Suprapubic skin (tissue), 4 donors: ENCODE measurements at places on chromosomes 2 and 18. TPM values are rescaled to one million over a fixed set of nuclear protein-coding genes. Genes with fewer than 3 reads are reported as not detected.

GRCh38 chr2:164009756-164010337 lies 274.0 kb upstream of the FIGN start:
- no peak for DNase-seq
- H3K36me3 ChIP-seq, result no peaks in the 10 kb centered on the region
- H3K27ac ChIP-seq, result no peak overlapping the region
- no peak overlapping the region for H3K4me3 ChIP-seq
- no peaks in the 10 kb centered on the region for H3K27me3 ChIP-seq

DNA sequence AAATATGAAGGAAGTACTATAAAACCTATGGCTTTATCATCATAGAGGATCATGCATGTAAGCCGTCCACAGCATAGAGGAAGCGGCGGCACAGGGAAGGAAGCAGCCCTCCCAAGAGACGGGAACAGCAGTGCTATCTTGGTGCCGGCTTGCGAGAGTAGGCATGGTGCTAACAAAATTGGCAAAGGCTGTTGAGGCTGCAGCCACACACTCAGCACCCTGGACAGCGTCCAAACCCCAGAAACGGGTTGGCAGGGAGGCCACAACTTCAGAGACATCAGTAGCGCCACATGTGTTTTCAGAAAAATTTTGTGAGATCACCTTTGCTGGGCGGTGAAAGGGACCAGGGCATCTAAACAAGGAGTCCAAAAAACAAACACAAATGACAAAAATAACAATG lies 37.7 kb downstream of the NETO1 start:
- H3K4me3 ChIP-seq, result no peak overlapping the region
- H3K27ac ChIP-seq, result no peak overlapping the region
- no peaks in the 10 kb centered on the region for H3K27me3 ChIP-seq
- no peak for DNase-seq
- H3K4me1 ChIP-seq, result no peaks in the 10 kb centered on the region

DNA sequence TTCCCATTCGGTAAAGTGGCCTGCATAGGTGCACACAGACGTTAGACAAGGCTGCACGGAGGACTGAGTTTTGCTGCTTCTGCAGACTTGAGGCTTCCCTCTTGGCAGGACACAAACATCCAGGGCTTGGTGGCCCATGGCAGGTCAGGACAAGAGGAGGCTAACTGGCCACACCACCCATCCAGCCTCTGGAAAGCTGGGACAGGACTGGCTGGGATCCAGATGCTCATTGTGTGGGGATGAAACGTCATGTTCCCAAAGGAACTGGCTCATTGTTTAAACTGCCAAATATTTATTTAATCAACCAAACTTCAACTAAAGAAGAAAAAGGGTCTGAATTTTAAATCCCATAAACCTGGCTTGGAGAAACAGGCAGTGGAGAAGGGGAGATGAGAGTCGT lies 239.1 kb upstream of the EPAS1 start:
- no peak overlapping the region for H3K27ac ChIP-seq
- H3K36me3 ChIP-seq, result no peaks in the 10 kb centered on the region
- H3K4me1 ChIP-seq, result peaks cover 6% of the 10 kb centered on the region

GRCh38 chr2:179274749-179275148 lies 10.1 kb upstream of the SESTD1 start:
- no peaks in the 10 kb centered on the region for H3K27me3 ChIP-seq
- DNase-seq, result no peak
- no peak overlapping the region for H3K27ac ChIP-seq
- H3K4me1 ChIP-seq, result peaks cover 13% of the 10 kb centered on the region
- H3K4me3 ChIP-seq, result no peak overlapping the region

- no peak overlapping the region for H3K4me3 ChIP-seq
- no peaks in the 10 kb centered on the region for H3K36me3 ChIP-seq
- no peaks in the 10 kb centered on the region for H3K27me3 ChIP-seq
- peaks cover 8% of the 10 kb centered on the region for H3K4me1 ChIP-seq
- H3K27ac ChIP-seq, result no peak overlapping the region
These were observed 6.4 kb upstream of the PSD4 start for GRCh38 chr2:113167115-113167932.

UGT1A5 gene
- 1.5 TPM for total RNA-seq

CHMP3 gene
- 88.9 TPM for total RNA-seq

DNA sequence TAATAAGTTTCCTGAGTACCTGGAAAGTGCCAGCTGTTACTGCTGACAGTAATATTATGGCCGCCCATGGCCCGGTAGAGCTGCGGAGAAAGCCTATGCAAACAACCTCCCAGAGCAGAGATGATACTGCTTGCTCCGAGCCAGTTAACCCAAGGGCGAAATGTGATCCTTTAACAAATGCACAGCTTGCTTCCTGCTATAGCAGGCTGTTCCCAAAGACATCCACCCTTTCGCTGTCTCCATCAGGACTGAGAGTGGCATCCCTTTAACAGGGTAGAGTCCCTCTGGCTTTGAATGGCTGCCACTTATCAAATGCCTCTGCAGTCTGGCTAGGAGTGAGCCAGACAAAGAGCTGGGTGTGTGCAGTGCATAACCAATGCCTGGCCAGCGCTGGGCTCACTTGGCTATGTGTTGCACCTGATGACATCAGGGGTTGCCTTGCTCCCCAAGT lies 69.7 kb upstream of the DAPL1 start:
- no peaks in the 10 kb centered on the region for H3K36me3 ChIP-seq
- H3K27ac ChIP-seq, result peak overlapping the region; percentile 76
- no peak overlapping the region for H3K4me3 ChIP-seq

DNA sequence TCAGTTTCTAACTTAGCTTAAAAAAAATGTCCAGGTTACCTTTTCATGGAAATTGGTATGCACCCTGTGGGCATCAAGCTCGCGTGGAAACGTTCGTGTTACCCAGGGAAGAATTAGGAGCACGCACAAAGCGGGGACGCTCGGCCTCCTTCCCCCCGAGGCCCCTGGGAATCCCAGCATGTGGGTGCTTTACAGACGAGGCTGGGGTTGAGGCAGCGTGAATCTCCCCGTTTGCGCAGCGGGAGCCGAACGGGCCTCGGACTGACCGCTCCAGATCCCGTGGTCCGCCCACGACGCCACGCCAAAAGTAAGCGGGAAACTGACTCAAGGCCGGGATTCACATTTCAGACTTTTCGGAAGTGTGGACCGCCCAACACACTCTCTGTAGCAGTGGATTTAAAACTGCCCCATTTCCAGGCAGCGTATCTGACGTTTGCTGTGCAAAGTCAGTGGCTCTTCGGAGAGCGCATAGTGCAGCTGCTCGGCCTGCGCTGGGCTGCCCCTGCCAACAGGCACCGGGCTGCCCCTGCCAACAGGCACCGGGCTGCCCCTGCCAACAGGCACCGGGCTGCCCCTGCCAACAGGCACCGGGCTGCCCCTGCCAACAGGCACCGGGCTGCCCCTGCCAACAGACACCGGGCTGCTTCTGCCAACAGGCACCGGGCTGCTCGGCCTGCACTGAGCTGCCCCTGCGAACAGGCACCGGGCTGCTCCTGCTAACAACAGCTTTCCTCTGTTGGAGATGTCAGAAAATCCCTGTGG lies 49.7 kb downstream of the SH3YL1 start:
- peaks cover 27% of the 10 kb centered on the region for H3K27me3 ChIP-seq
- no peak for DNase-seq
- H3K4me1 ChIP-seq, result no peaks in the 10 kb centered on the region
- H3K4me3 ChIP-seq, result no peak overlapping the region

- no peak overlapping the region for H3K4me3 ChIP-seq
- peaks cover 6% of the 10 kb centered on the region for H3K4me1 ChIP-seq
- H3K27ac ChIP-seq, result no peak overlapping the region
- DNase-seq, result no peak
- H3K36me3 ChIP-seq, result no peaks in the 10 kb centered on the region
These were observed 72.7 kb upstream of the SPOPL start for GRCh38 chr2:138428710-138429440.

VWA3B gene
- total RNA-seq, result not detected

- no peak overlapping the region for H3K27ac ChIP-seq
- DNase-seq, result no peak
- H3K4me3 ChIP-seq, result peak overlapping the region; percentile 68
- peaks cover 26% of the 10 kb centered on the region for H3K27me3 ChIP-seq
These were observed 7.0 kb upstream of the TNS1 start for GRCh38 chr2:218009765-218010139.

- peak; percentile 80 for DNase-seq
- H3K36me3 ChIP-seq, result no peaks in the 10 kb centered on the region
- H3K27ac ChIP-seq, result peak overlapping the region; percentile 84
- H3K4me3 ChIP-seq, result peak overlapping the region; percentile 97
These were observed 2.0 kb downstream of the FMNL2 start for GRCh38 chr2:152336854-152337510.

EML4 gene
- total RNA-seq, result 45.0 TPM

GAREM1 gene
- 70.8 TPM for total RNA-seq

LRP2 gene
- total RNA-seq, result 0.23 TPM

SPDYA gene
- 0.76 TPM for total RNA-seq

GRCh38 chr18:36295880-36296301 lies 1.6 kb upstream of the FHOD3 start:
- H3K4me1 ChIP-seq, result peaks cover 24% of the 10 kb centered on the region
- DNase-seq, result no peak
- peaks cover 23% of the 10 kb centered on the region for H3K27me3 ChIP-seq
- H3K36me3 ChIP-seq, result no peaks in the 10 kb centered on the region
- H3K27ac ChIP-seq, result no peak overlapping the region
- H3K4me3 ChIP-seq, result peak overlapping the region; percentile 72

PHOSPHO2 gene
- 4.0 TPM for total RNA-seq

- peaks cover 16% of the 10 kb centered on the region for H3K4me1 ChIP-seq
- no peaks in the 10 kb centered on the region for H3K36me3 ChIP-seq
- H3K27me3 ChIP-seq, result peaks cover under 1% of the 10 kb centered on the region
- H3K4me3 ChIP-seq, result no peak overlapping the region
These were observed 54.0 kb downstream of the GATA6 start for GRCh38 chr18:22223254-22223964.

GRCh38 chr2:237892478-237892877 lies 33.1 kb downstream of the RAMP1 start:
- H3K36me3 ChIP-seq, result no peaks in the 10 kb centered on the region
- no peak for DNase-seq
- H3K4me1 ChIP-seq, result peaks cover 32% of the 10 kb centered on the region
- no peak overlapping the region for H3K4me3 ChIP-seq
- H3K27me3 ChIP-seq, result no peaks in the 10 kb centered on the region
- H3K27ac ChIP-seq, result no peak overlapping the region

APOB gene
- total RNA-seq, result 5.4 TPM

DNA sequence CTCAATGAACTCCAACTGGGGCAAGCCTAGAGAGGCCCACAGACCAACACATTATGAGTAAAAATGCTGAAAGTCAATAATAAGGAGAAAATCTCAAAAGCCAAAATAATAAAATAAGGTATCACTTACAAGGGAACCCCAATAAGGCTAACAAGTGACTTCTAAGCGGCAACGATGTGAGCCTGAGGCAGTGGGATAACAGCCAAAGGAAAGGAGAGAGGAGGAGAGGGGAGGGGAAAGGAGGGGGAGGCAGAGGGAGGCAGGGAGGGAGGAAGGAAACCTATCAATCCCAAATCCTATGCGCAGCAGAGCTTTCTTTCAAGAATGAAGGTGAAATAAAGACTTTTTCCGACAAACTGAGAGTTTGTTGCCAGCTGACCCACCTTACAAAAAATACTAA lies 6.0 kb upstream of the NFATC1 start:
- DNase-seq, result no peak
- peaks cover 38% of the 10 kb centered on the region for H3K27me3 ChIP-seq
- H3K27ac ChIP-seq, result no peak overlapping the region

DSC2 gene
- 33.7 TPM for total RNA-seq

- no peak overlapping the region for H3K27ac ChIP-seq
- H3K27me3 ChIP-seq, result no peaks in the 10 kb centered on the region
- peaks cover 7% of the 10 kb centered on the region for H3K36me3 ChIP-seq
- no peak for DNase-seq
- H3K4me1 ChIP-seq, result no peaks in the 10 kb centered on the region
These were observed 30.9 kb downstream of the HAUS1 start for GRCh38 chr18:46134920-46135675.

LRATD1 gene
- 65.2 TPM for total RNA-seq

GRCh38 chr2:205995260-205995659 lies 90.7 kb downstream of the INO80D start:
- no peaks in the 10 kb centered on the region for H3K27me3 ChIP-seq
- H3K4me1 ChIP-seq, result no peaks in the 10 kb centered on the region
- H3K27ac ChIP-seq, result no peak overlapping the region
- peaks cover 34% of the 10 kb centered on the region for H3K36me3 ChIP-seq
- H3K4me3 ChIP-seq, result no peak overlapping the region
